ENCODE measurements at places on chromosomes 13 and 19. TPM values are rescaled to one million over a fixed set of nuclear protein-coding genes. Genes with fewer than 3 reads are reported as not detected.

- peak; percentile 68 for DNase-seq
These were observed 18.2 kb downstream of the IL17D start for GRCh38 chr13:20721454-20722357.

- DNase-seq: no peak
These were observed 695.6 kb downstream of the PCDH9 start for GRCh38 chr13:66534561-66534960.

DNA sequence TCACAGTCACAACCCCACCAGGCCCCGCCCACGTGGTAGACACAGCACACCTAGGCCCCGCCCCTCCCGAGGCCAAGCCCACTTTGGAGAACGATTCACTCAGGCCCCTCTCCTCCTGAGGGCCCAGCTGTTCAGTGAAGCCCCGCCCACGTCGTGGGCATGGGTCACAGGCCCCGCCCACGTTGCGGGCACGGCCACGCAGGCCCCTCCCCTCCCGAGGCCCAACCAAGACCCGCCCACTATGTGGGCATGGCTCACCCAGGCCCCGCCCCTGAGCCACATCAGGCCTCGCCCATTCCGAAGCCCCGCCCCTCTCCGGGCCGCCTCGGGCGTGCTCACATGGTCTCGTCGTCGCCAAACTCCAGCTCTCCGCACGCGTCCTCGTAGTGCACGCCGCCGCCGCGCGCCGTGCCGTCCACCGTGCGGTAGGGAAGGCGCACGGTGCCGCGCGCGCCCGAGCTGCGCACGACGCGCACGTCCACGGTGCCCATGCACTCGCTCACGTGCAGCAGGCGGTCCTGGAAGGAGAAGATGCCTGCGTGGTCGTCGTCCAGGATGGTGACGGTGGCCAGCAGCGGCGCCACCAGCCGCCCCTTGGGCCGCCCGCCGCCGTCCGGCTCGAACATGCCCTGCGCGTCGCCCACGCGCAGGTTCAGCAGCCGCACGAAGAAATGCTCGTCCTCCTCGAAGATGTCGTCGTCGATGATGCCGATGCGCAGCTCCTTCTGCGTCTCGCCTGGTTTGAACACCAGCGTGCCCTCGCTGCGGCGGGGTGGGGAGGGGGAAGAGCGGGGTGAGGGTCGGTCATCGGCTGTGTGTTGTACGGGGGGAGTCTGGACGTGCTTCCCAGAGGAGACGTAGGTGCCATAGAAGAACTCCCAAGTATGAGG lies 24.0 kb downstream of the SLC8A2 start:
- DNase-seq: peak; percentile 28

DNA sequence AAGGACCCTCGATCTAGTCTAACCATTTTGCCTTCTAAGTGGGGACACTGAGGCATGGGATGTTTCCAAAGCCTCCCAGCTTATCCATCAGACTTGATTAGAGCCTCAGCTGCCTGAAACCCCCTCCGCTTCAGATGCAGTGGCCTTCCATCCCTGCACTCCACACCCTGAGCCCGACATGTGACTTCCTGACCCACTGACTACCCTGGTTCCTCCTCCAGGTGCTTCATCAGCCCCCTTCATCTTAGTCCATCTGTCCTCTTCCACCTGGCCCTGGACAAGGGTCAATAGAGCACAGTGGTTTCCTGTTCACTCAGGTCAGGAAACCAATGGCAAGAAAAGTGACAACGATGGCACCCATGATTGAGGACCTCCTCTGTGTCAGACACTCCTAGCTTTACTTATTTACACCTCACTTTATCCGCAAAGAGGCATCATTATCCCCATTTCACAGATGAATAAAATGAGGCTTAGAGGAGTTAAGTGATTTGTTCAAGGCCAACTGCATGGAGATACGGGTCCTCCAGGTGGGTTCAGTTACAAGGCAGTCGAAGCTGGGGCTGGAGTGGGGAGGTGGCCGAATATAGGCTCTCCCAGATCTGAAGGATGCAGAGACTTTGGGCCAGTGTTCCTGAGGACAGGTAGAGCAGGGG lies 81.6 kb upstream of the TM9SF2 start:
- DNase-seq: no peak

- DNase-seq: no peak
These were observed 15.4 kb downstream of the MED26 start for GRCh38 chr19:16612636-16613035.

PRR20D gene
- not detected for total RNA-seq

GRCh38 chr19:8573316-8573715 lies 3.9 kb downstream of the MYO1F start:
- DNase-seq: no peak

All from umbilical cord (tissue), 2 donors.